SK-N-DZ (cell line): ENCODE measurements at places on chromosomes 4 and X.

GRCh38 chr4:41734371-41734770 lies 14.2 kb downstream of the PHOX2B start:
- DNase-seq: no peak

- no peak for DNase-seq
These were observed 431.9 kb downstream of the SPOCK3 start for GRCh38 chr4:166802346-166802745.

GRCh38 chr4:125986307-125986706 lies 671.6 kb downstream of the FAT4 start:
- no peak for DNase-seq

DNA sequence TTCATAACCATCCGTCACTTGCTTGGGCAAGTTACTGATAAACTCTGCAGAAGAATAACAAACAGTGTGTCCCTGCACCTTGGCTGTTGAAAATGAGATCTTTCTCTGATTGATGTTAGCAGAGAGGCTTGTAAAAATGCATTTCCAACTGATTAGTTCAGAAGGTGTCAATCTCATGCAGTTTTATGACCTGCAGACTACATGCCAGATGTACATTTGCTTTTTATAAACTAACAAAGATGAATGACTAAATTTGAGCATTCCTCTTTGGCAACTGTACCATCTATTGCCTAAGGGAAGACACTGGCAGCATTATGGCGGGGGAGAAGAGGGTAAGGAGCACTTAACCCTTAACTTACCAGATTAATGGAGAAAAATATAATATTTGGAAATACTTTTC lies 192.8 kb downstream of the DCTD start:
- no peak for DNase-seq

GRCh38 chrX:39227371-39227770 lies 426.1 kb downstream of the MID1IP1 start:
- DNase-seq: no peak

DNA sequence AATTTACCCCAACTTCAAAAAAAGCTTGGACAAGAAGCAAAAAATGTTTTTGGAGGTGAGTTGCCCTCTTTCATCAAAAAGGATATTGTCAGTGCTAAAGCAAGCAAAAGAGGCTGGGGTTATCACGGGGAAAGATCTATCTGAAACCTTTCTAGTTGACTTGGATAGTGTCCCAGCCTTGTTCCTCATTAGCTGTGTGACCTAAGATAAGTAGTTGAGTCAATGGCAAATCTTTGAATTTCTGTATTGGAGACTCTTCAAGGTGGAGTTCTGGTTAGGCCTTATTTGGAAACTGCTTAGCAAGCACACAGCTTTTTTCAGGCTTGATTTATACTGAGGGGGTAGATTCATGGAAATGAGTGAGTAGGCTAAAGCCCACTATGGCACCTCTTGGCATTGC lies 271.6 kb downstream of the GRIA3 start:
- no peak for DNase-seq

DNA sequence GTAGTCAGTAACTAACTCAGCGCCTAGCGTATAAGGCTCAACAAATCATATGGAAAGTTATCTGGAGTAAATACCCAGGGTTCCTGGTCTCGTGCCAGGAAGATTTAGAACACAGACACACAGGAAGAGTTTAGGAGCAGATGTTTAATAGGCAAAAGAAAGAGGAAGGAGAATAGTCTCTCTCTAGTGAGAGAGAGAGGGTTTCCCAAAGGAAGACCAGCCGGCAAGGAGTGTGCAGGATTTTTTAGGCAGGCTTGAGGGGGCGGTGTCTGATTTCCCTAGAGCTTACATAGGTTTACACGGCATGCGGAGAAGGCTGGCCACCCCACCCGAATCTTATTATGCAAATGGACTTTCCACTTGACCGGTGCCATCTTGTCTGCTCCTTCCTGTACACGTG lies 284.0 kb upstream of the FRG1 start:
- peak; percentile 10 for DNase-seq

- DNase-seq: no peak
These were observed 815.8 kb upstream of the EPHA5 start for GRCh38 chr4:66486068-66486467.

- DNase-seq: no peak
These were observed 186.5 kb upstream of the RPL34 start for GRCh38 chr4:108433832-108434231.

- DNase-seq: peak; percentile 2
These were observed 41.3 kb upstream of the GPC3 start for GRCh38 chrX:134026565-134027311.

DNA sequence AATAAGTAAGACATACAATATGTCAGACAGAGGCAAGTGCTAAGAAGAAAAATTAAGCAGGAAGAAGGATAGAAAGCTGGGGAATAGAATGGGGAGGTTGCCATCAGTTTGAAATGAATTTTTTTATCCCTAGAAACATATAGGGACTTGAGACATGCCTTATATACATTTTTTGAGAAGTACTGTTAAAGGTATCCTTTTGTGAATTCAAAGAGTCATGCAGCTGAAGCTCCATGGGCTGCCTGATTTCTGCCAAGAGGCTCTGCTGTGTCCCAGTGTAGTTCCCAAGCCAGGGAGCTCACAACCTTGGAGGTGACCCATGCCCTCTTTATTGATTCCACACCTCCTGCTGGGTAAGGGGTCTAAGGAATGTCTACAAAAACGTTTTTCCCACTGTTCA lies 564.6 kb upstream of the DIPK2B start:
- no peak for DNase-seq

GRCh38 chr4:169492436-169493163 lies 119.8 kb downstream of the NEK1 start:
- DNase-seq: peak; percentile 32

DNA sequence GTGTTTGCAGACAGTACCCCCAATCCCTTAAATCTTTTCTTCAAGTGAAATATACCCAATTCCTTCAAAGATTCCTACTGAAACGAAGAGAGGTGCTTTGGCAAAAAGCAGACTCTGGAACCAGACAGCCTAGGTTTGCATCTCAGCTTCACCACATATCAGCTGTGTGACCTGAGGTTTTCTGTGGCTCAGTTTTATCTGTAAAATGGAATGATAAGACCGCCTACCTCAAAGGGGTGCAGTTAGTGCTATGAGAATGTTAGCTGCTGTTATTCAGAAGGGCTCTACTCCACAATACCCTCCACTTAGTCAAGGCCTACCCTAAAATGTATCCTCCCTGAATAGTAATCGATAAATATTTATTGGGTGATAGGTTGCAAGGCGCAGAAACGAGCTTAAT lies 664 bp downstream of the PIR start:
- DNase-seq: no peak

GRCh38 chr4:23040539-23040938 lies 347.8 kb downstream of the GBA3 start:
- no peak for DNase-seq

DNA sequence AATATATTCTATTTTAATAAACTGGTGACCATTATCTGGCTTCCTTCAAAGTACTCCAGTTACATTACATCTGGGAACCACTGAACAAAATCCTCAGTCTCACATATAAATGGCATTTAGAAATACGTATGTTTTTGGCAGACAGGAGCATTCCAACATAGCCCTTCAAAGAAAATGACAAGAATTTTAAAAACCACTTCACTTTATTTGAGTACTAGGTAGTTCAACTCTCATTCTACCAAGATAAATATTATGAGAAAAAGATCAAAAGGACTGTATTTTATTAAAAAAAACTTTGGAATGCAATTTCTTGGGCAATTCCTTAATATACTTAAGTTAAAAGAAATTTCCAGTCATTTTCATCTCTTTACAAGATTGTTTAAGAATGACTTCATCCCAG lies 17.6 kb downstream of the TNIP3 start:
- no peak for DNase-seq
